Stimulated activated CD4-positive, alpha-beta T cell treated with anti-CD3 and anti-CD28 coated beads, Interleukin-4, amount 100 ng/mL, for 4 hours (primary cell): ENCODE measurements at places on chromosomes 7 and 10.

DNA sequence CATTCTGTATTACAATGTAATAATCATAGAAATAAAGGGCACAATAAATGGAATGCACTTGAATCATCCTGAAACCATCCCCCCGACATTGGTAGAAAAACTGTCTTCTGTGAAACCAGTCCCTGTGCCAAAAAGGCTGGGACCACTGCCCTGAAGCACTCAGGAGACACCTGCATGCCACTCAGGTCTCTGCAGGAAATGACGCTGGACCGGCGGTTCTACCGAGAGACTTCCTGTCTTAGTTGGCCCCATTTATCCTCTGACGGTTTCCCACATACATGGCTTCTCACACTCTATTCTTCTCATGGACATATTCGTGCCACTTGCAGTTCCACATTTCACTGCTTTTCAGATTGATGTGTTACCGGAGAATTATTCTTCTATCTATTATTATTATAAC is 617.5 kb downstream of the SDK1 start:
- no peak for DNase-seq

DNA sequence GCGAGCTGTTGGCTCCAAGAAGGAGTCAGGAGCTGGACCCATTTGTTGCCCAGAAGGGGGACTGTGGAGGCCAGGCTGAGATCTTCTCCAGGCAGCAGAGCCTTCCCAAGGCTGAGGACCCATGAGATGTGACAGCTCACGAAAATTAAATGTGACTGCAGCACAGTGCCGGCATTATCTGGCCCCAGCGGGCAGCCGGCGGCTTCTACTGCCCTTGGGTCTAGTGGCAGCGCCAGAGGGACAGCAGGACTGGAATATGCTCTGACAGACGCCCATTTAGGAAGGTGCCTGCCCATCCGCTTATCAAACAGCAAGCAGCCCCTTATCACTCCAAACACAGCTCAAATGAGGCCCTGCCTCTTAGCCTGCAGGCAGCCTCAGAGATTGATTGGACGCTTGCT is 122.9 kb upstream of the LYZL2 start:
- no peak for DNase-seq

DNA sequence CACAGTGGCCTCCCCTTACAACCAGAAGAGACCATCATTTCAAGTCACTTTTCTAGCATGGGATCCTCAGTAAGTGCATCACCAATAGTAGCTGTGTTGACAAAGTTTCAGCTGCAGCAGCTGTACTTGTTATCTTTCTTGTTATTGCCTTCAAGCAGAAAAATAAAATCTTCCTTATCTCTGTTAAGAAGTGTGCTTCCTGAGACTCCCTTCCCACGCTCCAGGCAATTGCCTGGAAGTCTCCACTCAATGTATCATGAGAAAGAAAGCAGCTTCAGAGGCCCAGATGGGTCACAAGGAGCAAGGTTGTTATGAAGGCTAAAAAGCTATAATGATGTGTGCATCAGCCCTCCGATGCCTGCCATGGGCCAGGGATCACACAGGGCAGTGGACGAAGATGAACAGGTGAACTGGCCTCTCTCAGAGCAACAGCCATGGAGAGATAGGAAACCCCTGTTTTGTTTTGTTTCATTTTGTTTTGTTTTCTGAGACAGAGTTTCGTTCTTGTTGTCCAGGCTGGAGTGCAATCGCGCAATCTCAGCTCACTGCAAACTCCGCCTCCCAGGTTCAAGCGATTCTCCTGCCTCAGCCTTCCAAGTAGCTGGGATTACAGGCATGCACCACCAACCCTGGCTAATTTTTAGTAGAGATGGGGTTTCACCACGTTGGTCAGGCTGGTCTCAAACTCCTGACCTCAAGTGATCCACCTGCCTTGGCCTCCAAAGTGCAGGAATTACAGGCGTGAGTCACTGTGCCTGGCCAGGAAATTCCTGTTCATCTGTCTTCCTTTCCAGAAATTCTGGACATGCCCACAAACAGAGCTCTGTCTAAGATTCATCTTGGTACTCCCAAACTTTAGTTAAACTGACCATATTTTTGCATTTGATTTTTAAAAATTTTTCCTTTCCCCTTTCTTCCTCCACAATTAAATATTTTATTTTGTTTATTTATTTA is 340.5 kb downstream of the TNS3 start:
- DNase-seq = no peak

- no peak for DNase-seq
These were observed 634.2 kb downstream of the ANKRD7 start for GRCh38 chr7:118858651-118859149.

GRCh38 chr10:30688456-30688855 is 58.9 kb upstream of the LYZL2 start:
- no peak for DNase-seq

DNA sequence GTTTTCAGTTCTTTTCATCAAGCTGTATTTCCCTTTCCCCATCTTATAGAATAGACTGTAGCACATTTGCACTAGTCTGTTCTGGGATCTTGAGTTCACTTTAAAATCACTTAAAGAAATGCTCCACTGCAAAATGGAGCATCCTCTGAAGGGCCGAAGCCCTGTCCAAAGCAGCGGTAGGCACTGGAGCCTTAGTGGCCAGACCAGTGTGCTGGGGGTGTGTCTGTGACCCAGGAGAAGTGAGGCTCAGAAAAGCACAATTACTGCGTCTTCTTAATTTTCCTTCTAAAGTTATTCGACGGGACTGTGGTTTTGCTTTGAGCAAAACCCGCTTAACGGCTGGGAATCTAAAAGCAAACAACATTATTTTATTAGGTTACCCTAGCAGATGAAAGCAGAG is 205.7 kb downstream of the SLC25A13 start:
- no peak for DNase-seq

- no peak for DNase-seq
These were observed 105.6 kb downstream of the SVIL start for GRCh38 chr10:29529146-29529545.

DNA sequence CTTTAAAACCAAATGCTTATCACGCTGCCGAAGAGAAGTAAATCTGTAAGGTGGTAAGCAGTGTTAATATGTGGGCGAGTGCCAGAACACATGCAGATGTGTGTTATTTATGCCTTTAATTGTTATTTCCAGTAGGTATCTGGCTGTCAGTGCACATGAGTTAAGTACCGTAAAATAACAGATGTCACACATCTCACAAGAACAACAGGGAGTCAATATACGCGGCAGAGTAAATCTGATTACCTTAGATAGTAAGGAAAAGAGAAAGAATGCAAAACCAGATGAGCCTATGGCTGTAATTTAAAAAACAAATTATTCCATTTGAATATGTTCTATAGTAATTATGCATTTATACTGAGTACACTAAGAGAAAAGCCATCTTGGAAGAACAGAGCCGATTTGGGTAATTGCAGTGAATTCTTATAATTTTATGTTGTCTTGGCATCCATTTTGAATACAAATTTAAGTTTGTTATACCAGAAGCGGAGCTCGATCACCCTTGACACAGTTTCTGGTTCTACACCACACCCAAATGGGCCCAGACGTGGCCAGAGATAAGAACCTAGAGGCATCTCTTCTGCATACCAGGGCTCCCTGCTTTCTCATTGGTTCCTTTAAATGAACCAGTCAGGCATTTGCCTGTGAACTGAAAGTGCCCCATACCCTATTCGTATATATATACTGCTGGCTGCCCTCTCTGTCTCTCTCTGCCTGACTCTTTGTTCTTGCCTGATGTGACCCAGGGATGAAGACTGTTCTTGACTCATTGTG is 34.8 kb downstream of the DNAJB9 start:
- no peak for DNase-seq

DNA sequence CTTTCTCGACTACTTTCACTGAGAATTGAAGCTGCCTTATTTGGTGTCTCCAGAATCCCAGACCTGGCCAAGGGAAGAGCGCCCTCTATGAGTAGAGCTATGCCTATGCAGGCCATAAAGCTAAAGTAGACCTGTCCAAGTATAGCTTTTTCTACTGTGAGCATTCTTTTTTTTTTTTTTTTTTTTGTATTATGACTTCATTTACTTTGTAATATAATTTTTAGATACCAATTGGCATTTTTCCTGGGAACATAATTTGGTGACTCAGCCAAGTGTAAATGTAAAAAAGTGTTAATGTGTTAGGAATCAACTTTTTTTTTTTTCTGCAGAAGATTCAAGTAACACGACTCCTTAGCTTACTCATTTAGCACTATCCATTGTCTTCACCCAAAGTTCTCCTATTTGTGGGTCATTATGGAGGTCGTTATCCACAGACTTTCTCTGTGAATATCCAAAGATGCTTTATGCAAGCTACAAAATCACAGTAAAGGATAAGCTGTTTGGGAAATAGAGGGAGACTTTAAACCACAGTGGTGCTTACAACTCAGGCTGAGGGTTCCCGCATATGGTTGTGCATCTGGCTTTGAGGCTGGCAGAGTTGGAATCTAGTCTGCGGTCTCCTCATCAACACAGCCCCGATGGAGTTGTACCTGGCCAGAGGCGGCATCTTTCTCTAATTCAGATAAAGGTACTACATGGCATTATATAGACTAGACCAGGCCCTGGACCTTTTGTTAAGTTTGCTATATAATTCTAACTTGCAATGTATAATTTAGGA is 1040.2 kb upstream of the SORCS1 start:
- DNase-seq = no peak

DNA sequence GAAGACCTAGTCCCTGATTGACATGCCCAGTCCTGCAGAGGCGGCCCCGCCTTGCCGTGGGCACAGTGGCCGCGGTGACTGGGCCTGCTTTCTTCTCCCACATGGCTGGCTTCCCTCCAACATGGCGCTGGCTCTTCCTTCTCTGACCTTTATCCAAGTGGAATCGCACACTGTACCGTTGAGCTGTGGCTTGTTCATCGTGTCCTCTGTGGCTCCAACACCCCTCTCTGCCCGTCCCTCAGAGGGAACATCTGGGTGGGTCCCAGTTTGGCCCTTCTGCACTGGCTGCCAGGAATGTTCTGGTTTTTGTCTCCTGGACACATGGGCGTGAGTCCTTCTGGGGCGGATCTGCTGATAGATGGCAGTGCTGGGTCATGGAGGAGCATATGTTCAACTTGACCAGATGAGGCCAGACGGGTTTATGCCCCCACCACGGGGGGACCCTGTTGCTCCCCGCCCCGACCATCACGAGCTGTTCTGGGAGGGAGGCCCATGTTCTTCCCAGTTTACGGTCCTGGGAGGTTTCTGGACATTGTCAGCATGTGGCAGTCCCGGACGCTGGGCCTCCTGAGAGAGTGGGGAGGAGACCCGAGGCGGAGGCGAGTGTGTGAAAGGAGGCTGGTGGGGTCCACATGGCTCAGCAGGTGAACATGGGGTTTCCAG is 63.5 kb downstream of the LHPP start:
- no peak for DNase-seq

GRCh38 chr10:37765216-37765615 is 92.2 kb downstream of the ZNF248 start:
- no peak for DNase-seq

GRCh38 chr7:33837356-33837851 is 67.9 kb upstream of the BMPER start:
- no peak for DNase-seq
